ENCODE measurements at places on chromosomes 5 and 9.

GRCh38 chr5:76855961-76856360, 6.1 kb downstream of the S100Z start:
- peak; percentile 52 for DNase-seq

DNA sequence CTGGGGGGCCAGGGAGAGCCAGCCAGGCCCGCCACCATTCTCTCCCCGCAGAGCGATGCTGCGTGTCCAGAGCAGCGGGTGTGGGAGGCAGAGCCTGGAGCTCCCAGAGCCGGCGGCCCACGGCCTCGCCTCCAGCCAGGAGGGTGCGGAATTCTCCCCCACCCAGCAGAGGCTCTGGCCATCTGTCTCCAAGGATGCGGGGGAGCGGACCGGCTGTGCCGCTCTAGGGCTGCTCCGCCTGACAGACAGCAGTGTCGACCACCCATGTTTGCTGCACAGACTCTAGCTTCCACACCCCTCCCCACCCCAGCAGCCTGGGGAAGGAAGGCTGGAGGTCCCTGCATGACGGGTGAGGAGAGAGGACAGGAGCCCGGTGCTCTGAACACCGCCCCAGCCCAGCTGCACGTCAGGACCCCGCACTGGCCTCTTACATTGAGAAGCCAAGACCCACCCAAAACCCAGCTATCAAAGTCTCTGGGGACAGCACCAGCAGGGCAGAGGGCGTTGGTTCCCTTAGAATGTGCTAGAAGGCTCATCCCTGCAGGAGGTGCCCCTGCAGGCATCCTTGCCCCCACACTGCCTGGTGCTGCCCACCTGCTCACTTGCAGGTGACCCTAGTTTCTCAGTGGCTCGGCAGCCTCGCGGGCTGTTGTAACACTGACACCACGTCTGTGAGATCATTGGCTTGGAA, 29.7 kb upstream of the FCN1 start:
- no peak for DNase-seq

GRCh38 chr9:96159596-96159995, 142.4 kb downstream of the HSD17B3 start:
- DNase-seq: no peak

DNA sequence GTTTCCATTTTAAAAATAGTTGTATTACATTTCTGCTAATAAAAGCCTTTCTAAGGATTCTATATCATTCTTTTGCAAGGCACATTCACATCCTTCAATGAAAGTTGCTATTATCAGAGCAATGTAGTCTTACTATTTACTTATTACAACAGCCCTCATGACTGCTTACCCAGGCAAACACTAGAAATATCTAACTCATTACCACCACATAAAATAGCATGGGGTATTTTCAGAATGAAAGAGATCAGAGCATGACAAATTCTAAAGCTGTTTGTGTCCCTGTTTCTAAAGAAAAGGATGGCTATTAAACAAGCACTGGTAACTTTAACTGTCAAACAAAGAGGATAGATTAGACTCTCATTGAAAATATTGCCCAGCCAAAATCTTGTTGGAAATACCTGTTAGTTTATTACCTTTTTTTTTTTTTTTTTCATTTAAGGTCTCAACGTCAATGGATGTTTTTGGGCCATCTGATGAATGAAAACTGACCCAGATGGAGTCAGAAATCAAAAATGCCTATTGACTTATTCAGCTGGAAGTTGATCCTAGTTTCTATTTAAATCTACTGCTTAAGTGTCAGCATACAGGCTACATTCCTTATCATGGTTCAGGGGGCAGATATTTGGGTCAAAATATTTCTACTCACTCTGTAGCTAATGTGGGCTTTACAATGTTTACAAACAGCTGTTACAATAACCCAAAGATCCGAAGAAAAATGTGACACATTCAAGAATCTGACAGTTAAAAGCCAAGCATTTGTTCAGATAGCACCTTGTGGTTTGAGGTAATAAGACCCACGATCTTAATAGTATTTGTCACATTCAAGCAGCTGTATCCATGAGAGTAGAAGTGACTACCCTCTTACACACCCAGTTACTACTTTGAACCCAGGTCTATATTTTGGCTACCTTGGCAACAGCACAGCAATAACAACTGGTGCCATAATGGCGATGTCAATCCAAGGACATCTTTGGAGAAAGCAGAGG, 554.8 kb upstream of the MEF2C start:
- DNase-seq: no peak

DNA sequence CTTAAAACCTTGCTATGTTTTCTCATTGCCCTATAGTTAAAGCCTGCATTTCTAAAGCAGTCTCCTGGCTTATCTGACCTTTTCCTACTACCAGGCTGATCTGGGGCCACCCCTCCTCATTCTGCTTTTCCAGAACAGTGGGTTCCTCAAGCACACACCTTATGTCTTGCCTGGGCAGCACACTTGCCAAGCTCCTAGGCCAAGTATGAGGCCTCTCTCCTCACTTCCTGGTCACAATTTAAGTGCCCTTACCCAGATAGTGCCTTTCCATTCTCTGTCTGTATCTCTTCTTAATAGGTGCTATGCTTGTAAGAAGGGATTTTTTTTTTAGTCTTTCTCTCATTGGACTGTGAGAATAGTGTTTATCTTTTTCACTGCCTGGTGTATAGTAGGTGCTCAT, 39.7 kb downstream of the HMGCS1 start:
- DNase-seq: no peak

DNA sequence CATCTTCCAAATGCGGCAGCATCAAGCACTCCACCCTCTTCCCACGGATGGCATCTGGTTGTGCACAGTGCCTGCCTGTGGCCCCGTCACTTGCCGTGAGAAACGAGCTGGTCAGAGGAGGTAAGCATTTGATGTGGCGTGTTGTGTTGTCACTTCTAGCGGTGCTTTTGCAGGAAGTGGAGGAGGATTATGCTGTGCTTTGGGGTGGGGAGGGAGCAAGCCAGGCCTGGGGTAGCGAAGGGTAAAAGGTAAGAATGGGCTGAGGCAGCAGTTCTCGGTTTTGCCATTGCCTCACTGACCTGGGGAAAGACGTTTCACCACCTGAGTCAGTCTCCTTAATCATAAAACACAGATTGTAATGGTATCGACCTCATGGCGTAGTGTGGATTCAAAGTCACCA, 2.3 kb upstream of the POMT1 start:
- peak; percentile 80 for DNase-seq

DNA sequence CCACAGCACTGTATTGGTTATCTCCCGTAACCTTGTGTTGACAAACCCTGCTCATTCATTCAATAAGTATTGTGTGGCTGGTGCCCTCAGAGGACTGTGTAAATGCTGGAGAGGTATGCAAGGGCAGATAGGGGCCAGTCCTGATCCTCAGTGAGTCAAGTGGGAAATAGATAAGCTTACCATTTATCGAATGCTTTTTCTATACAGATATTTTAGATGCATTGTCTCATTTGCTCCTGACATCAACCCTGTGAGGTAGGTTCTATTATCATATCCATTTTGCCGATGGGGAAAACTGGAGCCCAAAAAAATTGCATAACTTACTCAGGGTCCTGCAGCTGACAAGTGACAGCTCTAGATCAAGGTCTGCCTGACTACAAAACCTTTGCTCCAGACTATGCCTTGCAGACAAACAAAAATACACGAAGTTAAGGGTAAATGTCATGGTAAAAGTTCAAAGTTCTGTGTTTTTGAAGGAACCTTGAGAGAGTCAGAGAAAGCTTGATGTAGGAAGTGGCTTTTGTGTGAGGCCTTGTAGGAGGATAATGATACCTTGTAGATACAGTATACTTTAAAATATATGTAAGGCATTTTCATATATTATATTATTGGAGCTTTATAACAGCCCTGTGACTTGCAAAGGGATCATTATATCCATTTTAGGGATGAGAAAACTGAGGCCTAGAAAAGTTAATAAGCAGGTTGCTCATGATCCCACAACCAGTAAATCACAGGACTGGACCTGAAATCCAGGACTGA, 22.7 kb downstream of the CYFIP2 start:
- DNase-seq: no peak

DNA sequence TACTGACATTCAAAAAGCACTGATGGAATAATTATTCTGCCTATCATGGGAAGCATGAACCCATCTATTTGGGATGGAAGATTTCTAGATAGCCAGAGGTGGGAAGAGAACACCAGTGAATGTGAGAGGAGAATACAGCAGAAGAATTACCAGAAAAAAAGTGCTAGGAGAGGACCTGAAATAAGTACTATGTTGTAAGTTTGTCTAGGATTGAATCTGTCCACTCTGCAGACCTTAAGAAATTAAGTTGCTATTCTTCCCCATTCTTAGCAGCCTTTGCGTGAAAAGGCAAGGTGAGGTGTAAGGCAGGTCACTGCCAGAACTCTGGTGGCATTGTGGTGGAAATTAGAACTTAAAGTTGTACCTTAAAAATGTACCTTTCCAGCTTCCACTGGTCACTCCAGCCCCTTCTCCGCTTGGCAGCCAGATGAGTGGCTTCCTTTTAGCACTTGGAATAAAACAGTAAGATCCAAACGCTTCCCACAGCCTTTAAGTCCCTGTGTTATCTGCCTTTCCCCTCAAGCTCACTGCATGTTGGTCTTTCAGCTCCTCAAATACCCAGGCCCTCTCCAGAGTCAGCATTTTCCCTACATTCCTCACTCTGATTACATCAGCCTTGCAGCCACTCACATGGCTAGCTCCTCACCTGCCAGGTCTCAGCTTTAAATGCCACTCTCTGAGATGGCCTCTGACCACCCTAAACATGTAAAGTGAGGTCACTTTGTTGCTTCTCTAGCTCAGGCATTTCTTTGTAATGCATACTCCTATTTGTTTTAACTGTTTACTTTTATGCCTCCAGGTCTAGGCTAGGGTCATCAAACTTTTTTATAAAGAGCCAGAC, 253.0 kb downstream of the EPB41L4A start:
- DNase-seq: no peak

- no peak for DNase-seq
Observed at GRCh38 chr9:119559986-119560385, 190.8 kb upstream of the BRINP1 start.

Measured in CD4-positive, alpha-beta T cell treated with Interleukin-10 for 1 hour (primary cell).